ENCODE measurements at places on chromosomes 3 and 15.

DNA sequence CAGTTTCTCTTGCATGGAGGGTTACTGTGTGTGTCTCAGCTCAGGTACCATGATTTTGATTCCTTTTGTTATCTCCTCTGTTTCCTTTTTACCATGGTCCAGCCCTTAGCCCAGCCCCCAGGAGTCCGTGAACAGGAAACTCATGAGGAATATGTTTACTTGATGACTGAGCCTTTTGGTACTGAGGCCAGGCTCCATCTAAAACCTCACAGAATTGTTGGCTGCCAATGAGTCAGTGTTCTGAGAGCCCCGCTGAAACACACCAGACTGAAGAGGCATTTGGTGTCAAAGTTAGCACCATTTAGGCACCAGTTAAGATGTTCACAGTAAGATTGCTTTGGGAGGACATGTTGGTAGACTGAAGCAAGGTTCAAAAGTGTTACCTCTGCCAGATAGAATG is 80.9 kb downstream of the DGKG start:
- DNase-seq = no peak

DNA sequence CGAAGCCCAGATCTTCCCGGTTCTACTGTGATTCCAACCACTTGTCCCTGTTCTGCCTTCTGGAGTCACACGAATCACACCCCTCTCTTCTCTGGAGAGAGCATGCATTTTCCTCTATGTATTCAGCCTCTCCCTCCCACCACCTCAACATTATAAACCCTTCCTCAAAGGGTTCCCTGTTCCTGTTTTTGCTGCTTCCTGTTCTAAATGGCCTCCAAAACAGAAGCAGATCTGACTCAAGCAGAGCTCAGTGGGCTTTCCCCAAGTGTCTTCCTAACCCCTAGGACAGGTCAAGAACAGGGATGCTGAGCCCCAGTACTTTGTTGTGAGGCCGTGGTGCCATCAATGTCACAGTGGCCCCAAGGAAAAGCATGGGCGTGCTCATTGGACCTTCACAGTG is 75.7 kb upstream of the ARNT2 start:
- DNase-seq = no peak

DNA sequence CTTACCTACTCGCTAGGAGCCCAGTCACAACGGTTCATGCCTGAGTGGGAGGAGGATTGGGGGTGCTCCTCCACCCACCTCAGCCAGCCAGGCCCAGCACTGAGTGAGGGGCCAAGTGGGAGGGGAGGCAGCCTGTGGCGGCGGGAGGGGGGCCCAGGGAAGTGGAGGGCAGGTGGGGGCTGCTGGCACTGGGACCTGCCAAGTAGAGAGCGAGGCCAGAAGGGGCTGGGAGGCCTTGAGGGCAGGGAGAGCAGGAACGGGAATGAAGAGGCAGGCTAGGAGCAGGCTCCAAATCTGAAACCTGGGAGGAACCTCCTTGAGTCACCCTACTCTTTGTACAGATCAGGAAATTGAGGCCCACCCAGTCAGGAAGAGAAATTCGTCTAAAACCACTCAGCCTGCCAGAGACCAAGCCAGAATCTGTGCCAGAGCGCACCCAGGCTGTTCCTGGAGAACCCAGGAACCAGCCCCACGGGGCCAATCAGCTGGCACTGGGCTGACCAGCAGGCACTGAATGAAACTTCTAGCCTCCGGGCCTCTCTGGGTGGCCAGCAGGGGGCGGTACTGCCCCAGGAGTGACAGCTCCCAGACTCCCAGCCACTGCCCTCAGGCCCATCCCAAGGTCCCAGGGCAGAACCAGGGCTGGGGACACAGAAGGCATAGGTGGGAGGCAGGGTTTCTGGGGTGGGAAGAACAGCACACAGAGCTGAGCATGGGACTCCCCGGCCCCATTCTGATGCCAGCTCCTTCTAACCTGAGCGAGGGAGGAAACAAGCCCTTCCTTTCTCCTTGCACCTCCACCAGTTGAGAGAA is 14.8 kb upstream of the CYP11A1 start:
- DNase-seq = peak; percentile 90

- no peak for DNase-seq
These were observed 7.1 kb downstream of the WDR72 start for GRCh38 chr15:53752406-53752805.

GRCh38 chr3:38989917-38990510 is 61.7 kb downstream of the SCN11A start:
- DNase-seq = no peak

DNA sequence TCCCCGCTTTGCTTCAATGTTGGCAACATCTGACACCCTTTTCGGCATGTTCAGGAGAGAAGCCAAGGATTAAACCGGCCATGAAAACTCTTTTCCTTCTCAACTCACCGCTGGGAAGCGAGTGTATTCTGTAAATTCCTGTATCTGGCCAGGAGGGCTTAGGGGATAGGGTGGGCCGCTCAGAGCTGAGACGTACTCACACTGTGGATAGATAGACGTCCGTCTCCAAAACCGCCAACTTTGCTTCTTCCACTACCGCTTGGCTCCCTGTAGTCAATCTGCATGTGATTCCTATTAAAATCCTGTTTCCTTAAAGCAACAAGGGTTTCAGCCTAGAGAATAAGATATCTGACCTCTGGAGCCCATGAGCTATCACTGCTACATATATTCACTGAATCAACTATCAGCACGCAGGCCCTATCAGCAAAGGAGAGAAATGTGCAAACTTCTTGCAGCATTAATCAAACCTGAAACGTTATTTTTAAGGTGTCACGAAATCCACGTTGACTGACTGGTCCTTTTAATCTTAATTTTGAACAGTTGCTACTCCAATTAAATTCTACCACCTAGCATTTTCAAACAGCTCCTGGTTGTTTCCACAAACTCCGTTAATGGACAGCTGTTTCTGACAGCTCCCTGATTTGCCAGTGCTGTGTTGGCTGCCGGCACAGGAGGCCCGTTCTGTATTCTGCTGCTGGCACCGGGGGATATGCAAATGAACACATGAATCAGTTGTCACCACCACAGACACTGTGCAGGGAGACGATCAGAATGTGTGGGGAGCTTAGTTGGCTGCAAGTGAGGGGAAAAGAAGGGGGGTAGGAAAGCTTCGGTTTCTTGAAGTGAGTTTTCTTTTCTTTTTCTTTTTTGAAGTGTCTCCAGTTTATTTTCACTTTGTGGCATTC is 438.9 kb upstream of the ARRDC4 start:
- DNase-seq = no peak

- no peak for DNase-seq
These were observed 20.4 kb downstream of the PLD1 start for GRCh38 chr3:171789759-171790505.

GRCh38 chr15:65558336-65558735 is 28.1 kb downstream of the HACD3 start:
- no peak for DNase-seq

DNA sequence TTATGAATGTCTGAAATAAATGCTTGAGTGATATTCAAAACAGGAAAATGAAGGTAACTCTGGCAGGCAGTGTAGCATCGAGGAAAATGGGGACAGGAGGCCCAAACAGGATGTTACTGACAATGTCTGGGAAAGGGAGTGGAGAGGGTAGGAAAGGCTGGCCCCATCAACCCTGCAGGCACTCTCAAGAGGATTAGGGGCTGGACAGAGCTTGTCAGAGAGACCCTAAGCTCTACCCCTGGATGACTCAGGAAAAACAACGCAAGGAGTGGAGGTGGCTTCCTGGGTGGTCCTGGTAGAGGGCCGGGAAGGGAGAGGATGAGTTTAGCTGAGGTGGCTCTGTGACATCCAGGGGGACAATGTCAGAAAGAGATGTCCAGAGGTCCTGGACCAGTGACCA is 106.0 kb downstream of the RYK start:
- no peak for DNase-seq

DNA sequence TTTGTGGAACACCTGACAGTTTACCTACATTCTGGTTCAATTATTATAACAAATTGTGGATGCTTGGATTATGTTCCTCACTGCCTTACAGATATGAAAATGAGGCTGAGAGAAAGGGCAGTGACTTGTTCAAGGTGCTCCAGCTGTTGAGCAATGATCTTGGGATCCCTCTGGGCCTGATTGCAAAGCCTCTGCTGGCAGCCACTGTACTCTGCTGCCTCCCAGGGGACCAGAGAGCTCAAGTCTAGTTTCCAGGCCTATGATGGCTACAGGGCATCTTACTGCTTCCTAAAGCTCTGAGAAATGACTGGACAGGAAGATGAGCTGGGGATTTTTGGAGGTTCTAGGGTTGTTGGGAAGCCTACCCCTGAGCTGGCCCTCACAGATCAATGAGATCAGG is 2.3 kb upstream of the SHC4 start:
- peak; percentile 69 for DNase-seq

GRCh38 chr3:55683666-55684270 is 196.7 kb upstream of the WNT5A start:
- no peak for DNase-seq

DNA sequence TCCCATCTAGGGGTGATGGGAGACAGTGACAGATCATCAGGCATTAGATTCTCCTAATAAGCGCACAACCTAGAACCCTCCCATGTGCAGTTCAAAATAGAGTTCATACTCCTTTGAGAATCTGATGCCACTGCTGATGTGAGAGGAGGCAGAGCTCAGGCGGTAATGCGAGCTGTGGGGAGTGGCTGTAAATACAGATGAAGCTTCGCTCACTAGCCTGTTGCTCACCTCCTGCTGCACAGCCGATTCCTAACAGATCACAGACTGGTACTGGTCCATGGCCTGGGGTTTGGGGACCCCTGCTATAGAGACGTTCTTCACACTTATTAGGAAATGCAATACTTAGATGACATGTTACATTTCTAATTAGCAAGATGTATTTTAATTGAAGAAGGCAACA is 154.4 kb downstream of the CBLB start:
- no peak for DNase-seq

DNA sequence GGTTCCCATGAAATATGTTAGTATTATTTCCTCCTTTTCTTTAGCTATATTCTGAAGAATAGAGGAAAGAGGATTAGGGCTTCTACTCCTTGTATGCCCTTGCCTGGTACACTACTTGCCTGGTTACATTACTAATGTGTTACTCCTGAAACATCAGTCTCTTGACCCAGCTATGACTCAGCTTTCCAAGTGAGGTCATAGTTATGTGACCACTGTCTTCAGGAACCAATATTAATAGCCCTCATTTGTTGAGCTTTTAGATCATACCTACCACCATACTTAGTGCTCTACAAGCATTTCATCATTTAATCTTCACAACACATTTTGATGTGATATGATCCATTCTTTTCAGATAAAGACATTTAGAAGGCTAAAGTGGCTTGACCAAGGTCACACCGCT is 60.3 kb downstream of the CMSS1 start:
- DNase-seq = peak; percentile 39

GRCh38 chr3:35426366-35426958 is 212.9 kb upstream of the ARPP21 start:
- DNase-seq = no peak

- no peak for DNase-seq
These were observed 51.9 kb downstream of the GOLM2 start for GRCh38 chr15:44340410-44340809.

DNA sequence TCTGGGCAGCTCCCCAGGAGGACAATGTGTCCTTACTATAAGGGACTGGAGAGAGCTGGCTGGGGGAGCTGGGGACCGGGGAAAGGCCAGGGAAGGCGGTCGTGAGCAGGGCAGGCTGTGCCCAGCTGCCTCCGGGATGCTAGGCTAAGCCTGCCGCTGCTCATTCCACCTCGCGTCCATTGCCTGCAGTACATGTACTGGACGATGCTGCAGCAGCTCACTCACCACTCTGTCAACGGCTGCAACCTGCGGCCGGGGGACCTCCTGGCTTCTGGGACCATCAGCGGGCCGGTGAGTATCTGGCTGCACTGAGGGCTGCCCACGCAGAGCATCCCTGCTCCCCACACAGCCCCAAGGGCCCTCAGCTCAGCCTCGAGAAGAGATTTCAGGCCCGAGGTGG is 27.1 kb downstream of the FAH start:
- no peak for DNase-seq

- no peak for DNase-seq
These were observed 29.0 kb downstream of the CPOX start for GRCh38 chr3:98564282-98565005.

DNA sequence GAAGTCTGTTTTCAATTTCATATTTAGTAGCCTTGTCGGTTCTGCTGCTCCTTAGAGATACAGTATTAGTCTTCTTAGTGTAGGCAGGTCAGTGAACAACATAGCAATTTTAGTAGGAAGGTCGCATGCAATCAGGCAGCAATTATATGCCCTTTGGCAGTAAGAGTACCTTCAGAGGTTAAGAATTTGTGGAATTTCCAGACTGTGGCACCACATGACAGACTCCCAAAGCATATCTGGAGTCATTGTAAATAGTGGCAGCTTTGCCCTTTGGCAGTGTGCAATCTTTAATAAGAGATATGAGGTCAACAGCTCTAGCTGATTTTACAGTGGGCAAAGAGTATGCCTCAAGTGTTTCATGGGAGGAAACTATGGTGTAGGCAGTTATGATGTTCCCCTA is 1532.5 kb upstream of the CADM2 start:
- no peak for DNase-seq

DNA sequence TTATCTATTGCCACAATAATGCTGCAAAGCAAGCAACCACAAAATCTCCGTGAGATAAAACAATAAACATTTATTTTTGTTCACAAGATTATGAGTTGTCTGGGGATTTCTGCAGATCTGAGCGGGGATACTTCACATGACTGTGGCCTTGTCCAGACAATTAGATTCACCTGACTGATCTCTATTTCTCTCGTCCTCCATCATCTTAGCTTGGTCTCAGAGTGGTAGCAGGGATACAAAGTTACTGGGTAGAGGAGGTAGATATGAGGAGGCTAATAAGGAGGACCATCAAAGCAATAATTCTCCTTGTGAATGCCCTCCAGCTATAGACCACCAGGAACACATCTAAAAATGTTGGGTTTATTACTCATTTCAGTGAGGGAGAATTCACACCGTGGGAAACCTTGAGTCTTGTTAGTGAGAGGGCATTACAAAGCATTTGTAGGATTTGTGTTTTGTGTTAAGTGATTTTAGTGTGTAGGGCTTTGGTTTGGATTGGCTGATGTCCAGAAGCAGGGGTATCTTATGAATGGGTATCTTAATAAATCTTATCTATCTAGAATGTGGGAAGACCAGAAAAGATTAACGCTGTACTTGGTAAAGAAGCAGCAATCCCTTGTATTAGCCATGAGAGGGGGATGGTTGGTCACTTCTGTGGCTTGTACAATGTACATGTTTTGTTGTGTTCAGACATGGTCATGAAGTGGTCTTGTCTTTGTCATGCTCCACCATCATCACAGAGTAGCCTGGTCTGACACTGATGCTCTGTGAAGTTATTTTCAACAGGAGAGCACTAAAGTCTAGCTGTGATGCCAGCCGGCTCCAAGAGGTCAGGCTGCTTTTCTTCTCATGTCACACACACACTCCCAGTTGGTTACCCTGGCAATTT is 287.6 kb upstream of the STT3B start:
- no peak for DNase-seq

DNA sequence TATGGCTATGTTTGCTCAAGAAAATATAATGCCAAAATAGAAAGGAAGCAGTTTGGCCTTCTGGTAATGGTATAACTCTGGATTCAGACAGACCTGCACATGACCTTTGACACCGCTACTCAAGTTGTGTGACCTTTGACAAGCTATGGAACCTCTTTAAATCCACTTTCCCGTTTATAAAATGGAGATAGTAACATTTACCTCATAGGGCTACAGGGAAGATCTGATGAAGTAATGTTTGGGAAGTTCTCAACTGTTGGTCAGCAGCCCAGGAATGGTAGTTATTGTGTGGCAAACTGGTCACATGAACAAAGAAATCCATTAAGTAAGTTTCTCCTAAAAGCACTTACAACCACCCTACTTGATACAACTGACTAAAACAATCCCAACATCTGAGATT is 95.1 kb upstream of the PHLDB2 start:
- DNase-seq = no peak
